ENCODE measurements at places on chromosomes 5 and 9.
A peak's percentile ranks its signal among the peaks of the same experiment; 100 is the strongest.

DNA sequence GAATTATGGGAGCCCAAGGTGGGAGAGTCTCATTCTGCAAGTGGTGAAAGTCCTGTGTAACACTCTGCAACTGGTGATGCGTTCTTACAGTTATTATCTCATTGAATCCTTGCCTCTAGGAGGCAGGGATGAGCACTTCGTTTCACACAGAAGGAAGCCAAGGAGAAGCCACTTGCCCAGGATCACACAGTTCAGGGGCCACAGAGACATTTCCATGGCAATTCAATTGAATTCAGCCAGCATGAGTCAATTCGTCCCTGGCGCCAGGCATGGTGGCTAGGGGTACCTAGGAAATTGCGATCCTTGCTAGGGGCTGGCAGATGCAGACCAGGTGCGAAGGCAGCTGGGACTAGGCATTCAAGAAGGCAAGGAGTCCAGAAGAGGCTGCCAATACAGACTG, 26.2 kb downstream of the LHX2 start:
- no peak for DNase-seq

DNA sequence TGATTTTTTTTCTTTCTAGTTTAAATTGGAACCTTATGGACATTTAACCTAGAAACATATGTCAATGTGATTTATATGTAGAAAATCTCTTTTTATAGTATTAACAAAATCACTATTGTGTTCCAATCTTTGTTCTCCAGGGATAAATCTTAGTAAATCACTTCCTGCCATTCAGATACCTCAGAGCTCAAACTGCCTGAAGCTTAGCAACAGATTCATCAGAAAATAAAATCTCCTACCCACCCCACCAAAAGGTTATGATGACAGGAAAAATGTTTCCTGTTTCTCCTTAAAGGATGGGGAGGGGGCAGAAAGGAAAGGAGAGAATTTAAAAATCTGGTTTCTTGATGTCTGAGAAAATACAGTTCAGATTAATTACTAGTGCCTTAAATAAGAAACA, 105.0 kb upstream of the TUT7 start:
- no peak for DNase-seq

- DNase-seq: no peak
Observed at GRCh38 chr5:157025093-157025698, 33.7 kb downstream of the HAVCR1 start.

DNA sequence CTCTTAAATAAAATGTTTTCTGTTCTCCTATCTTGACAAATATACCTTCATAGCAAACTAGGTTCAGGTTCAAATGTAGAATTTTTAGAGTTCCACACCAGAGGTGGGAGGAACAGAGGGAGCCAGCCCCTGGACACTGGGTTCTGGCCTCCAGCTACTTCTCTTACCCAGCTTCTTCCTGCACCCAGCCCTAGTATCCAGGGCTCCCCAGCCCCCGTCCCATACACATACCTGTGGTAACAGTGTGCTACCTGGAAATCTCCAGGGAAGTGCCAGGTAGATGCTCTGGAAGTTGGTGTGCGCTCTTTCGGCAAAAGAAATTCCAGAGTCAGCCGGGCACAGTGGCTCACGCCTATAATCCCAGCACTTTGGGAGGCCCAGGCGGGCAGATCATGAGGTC, 33.9 kb upstream of the IL6ST start:
- no peak for DNase-seq

DNA sequence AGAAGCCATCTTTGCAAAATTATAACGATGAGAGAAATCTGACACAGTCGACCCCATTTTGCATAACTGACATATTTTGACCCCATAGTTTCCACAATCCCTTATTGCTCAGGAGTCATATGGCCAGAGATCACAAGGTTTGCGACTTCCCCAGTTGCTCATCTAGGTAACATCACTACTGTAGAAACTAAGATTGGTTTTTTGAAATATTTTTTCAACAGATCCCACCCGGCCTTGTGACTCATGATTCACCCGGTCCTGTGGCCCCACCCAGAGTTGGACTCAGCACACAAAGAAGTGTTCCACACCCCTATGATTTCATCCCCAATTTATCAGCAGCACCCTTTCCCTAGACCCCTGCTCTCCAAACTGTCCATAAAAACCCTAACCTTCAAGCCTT, 50.2 kb downstream of the TIMD4 start:
- DNase-seq: no peak

DNA sequence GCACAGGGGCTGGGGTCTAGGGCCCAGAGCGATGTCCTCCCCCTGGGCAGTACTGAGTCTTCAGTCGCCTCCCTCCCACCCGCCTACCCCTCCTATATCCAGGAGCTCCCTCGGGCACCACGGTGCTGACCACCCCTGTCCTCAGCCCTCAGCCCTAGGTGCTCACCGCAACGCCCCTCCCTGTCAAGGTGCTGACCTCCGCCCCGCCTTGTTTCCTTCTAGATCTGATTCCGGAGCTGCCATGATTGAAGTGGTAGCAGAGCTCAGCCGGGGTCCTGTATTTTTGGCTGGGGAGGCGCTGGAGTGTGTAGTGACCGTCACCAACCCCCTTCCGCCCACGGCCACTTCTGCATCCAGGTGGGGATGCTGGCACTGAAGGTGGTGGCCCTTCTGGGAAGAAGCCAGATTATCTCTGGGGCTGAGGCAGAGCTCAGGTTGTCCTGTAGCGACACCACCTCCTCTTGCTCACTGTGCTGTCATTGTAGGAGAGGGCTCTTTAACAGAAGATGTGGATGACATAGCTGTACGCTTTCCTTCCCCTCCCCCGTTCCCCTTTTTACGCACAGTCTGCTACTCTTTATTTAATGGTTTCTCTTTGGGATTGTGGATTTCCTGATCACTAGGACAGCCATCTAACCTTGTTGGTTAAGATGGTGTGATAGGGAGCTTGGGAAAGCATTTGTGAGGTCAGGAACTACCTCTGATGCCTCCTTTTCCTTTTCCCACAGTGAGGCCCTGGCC, 598 bp downstream of the RGP1 start:
- DNase-seq: no peak

DNA sequence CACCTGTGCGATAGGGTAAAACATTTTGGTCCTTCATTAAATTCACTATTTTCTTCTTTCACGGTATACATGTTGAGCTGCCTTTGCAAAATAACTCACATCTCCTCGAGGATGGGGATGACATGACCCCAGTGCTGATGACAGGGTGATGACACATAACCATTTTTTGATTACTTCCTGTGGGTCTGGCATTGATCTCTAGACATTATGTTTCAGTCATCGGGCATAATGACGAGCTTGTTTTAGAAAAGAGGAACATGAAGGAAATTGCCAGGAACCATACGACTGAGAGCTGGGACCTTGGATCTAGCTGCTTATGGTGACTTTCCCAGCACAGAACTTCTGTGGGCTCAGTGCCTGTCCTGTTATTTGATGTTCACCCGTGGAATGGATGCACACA, 25.2 kb downstream of the COL5A1 start:
- no peak for DNase-seq

DNA sequence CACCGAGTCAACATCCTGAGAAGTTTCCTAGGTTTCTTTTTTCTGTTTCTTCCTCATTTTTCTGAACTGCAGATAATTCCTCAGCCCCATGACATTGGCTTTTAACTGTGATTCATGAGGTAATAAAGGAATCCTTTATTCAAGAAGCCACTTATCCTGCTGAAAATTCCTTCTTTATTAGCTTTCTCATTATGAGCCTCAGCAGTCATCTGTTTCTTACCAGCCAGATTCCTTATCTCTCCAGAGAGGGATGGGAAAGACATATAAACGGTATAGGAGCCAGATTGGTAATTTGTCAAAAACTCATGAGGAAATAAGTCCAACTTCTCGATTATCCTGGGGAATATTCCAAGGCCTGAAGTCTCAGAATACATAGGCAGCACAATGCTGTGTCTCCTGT, 465.4 kb downstream of the ICE1 start:
- no peak for DNase-seq

DNA sequence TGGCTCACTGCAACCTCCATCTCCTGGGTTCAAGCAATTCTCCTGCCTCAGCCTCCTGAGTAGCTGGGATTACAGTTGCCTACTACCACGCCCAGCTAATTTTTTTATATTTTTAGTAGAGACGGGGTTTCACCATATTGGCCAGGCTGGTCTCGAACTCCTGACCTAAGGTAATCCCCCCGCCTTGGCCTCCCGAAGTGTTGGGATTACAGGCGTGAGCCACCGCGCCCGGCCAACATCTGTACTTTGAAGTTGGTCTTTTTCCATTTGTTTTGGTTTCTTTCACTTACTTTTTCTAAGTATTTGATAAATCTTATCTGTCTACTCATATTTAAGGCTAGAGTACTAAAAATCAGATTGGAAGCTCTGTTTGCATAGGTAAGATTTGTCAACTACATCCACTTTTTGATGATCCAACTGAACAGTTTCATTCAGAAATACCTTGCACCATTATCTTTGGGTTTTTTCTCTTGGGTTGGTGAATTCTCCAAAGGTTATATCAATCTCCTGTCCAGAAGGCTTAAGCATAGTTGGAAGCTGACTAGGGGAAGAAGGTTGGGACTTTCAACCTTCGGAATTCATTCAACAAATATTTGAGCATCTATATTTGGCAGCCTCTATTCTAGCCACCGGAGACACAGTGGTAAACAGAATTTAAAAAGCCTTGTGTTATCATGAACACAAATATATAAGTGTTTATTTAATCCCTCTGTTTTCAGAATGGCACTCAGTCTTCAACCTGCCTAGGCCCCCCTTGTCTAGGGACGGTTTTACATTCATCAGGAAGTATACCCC, 489.1 kb downstream of the RAB3C start:
- DNase-seq: no peak

DNA sequence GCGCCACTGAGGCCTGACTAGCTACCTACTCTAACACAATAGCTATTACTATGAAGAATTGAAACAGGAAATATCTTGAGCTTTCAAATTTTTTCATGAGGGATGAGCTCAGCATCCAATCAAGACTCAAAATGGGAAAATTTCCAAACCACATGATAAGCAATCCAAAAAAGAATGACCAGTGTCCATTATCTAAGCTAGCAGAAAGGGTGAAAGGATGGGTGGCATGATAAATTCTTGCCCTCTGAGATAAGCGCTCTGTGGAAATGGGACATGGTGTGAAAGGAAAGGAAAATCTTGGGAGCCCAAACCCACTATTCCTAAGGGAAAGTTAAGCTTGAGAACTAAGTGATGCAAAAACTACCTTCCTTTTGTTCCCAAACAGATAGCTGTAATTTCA, 170.2 kb upstream of the NREP start:
- DNase-seq: no peak

GRCh38 chr5:88660947-88661805, 221.8 kb downstream of the MEF2C start:
- DNase-seq: peak; percentile 70

GRCh38 chr5:167587772-167588437, 703.5 kb upstream of the WWC1 start:
- no peak for DNase-seq

- no peak for DNase-seq
Observed at GRCh38 chr5:140214831-140215230, 39.8 kb downstream of the CYSTM1 start.

GRCh38 chr5:169656125-169656901, 19.2 kb downstream of the DOCK2 start:
- no peak for DNase-seq

DNA sequence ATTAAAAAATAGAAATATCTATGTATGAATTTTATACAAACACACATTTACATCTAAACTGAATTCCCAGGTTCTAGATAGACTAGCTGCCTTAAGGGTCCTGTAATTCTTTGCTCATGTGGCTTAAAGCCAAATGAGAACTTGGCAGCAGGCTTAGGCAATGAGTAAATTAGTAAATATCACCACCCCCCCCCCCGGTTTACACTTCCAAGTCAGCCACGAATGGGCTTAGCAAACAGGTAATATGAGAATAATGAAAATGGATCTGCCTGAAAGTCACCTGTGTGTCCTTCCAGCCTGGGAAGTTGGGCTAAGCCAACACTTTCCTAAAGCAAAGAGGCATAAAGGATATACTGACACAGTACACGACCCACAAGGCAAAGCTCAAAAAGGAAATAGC, 108.6 kb downstream of the KLHL3 start:
- no peak for DNase-seq

- no peak for DNase-seq
Observed at GRCh38 chr9:126838055-126838811, 22.2 kb upstream of the ZBTB34 start.

DNA sequence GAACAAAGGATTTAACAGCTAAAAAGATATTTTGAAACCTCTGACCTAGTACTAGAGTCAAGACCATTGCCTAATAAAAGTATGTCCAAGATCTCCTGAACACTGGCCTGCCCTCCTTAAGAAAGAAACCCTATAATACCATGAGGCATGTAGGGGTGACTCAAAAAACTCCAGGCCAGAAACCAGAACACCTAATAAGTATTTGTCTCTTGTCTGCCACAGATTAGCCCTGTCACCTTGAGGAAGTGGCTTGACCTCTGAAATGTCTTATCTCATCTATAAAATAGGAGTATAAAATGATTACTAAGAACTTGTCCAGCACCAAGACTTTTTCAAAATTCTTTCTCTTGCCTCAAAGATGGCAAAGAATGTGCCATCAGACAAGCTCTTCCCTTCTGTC, 125.5 kb upstream of the RASGRF2 start:
- DNase-seq: no peak

- DNase-seq: no peak
Observed at GRCh38 chr9:136050266-136050700, 44.8 kb downstream of the NACC2 start.

DNA sequence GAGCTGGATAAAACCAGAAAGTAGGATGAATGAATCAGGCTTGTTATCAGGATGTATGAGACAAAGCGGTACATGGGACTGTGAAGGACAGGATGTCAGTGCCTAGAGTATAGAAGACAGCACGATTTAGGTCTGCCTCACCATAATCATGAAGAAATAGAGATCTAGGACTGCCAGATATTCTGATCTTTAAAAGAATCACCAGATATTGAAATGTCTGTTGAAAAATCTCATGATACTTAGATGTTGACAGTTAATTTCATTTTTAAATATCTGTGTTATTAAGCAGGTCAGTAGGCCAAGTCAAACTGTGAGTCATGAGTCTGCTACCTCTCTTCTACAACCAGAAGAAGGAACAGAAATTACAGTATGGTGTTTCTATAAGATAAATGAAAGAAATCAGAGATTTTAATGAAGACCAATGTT, 65.0 kb downstream of the ST8SIA4 start:
- DNase-seq: no peak

DNA sequence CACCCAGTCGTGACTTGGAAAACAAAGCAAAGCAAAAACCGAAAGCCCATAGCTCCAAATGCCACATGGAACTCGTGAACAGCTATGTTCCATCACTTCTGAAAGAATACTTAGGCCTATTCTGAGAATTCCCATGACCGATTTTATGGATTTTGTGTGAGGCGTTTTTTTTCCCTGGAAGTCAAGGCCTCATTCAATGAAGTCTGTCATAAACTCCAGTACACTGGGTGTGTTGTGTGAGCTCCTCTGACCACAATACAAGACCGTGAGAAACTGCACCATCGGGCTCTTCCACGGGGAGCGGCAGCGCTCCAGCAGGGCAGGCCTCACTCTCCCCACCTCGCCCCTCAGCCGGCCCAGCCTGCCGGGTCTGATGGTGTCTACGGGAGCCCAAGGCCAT, 209.5 kb downstream of the FANCC start:
- DNase-seq: no peak
